ENCODE measurements at places on chromosomes 6 and 20. TPM values are rescaled to one million over a fixed set of nuclear protein-coding genes. Genes with fewer than 3 reads are reported as not detected.

The MAFB gene
- total RNA-seq = 84.6 TPM

GRCh38 chr6:26351544-26351953 is 13.4 kb upstream of the BTN3A2 start:
- H3K4me1 ChIP-seq = no peaks in the 10 kb centered on the region
- no peak overlapping the region for H3K4me3 ChIP-seq
- no peaks in the 10 kb centered on the region for H3K36me3 ChIP-seq
- no peak for DNase-seq
- no peak overlapping the region for H3K27ac ChIP-seq

The TTI1 gene
- 18.0 TPM for total RNA-seq

GRCh38 chr6:156780102-156780641 is 3.0 kb downstream of the ARID1B start:
- H3K4me3 ChIP-seq = peak overlapping the region; percentile 76
- no peaks in the 10 kb centered on the region for H3K27me3 ChIP-seq
- peak overlapping the region; percentile 100 for H3K27ac ChIP-seq
- no peaks in the 10 kb centered on the region for H3K4me1 ChIP-seq
- DNase-seq = peak; percentile 85
- H3K36me3 ChIP-seq = no peaks in the 10 kb centered on the region
